ENCODE measurements at places on chromosomes 3 and 15. TPM values are rescaled to one million over a fixed set of nuclear protein-coding genes. Genes with fewer than 3 reads are reported as not detected.
A peak's percentile ranks its signal among the peaks of the same experiment; 100 is the strongest.

MCTP2 gene
- 25.9 TPM for total RNA-seq

CRYGS gene
- 5.9 TPM for total RNA-seq

ACSBG1 gene
- not detected for total RNA-seq

MCF2L2 gene
- 1.5 TPM for total RNA-seq

PLCH1 gene
- 2.0 TPM for total RNA-seq

DNA sequence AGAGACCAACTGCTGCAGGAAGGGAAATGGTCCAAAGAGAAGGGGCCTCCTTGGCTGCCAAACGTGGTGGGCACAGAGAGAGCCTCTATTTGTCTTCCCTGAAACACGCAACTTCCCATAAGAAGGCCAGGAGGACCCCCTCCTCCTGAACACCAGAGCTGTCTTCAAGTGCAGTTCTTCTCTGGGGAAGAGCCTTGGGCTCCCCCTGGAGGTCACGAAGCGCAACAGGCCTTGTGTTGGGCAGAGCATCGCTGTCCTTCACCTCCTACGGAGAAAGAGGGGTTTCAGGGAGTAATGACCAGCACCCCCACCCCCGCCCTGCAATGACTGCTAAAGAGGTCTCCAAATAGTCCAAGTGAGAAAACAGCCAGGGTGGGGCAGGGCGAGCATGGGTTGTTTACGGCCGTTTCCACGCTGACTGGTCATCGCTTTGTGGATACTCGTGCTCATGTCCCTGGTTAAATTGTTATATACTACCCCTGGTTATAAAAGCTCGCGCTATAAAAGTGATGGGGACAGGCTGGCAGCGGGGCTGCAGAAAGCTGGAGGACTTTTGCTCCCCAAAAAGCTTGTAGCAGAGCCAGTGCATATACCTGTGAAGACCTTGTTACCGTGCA is 397.5 kb upstream of the ATP10A start:
- H3K36me3 ChIP-seq, result no peaks in the 10 kb centered on the region
- H3K4me1 ChIP-seq, result no peaks in the 10 kb centered on the region
- no peak overlapping the region for H3K4me3 ChIP-seq
- H3K27ac ChIP-seq, result no peak overlapping the region

CHRNA7 gene
- not detected for total RNA-seq

DNA sequence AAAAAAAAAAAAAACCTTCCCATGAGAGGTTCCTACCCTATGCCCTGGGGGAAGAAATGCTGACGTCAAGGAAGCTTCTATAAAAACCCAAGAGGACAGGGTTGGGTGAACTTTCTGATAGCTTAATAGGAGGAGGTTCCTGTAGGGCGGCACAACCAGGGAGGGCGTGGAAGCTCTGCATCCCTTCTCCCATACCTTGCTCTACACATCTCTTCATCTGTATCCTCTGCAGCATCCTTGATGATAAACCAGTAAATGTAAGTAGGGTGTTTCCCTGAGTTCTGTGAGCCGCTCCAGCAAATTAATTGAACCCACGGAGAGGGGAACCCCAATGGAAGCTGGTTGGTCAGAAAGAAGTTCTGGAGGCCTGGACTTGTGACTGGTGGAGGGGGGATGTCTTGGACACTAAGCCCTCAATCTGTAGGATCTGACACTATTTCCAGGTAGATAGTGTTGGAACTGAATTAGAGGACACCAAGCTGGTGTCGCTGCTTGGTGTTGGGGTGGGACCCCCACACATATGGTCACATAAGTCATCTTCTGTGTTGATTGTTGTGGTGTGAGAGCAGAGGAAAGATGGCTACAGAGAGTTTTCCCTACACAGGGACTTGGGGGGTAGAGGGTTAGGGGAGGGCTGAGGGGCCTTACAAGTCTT is 91.5 kb downstream of the ST6GAL1 start:
- no peaks in the 10 kb centered on the region for H3K27me3 ChIP-seq
- no peaks in the 10 kb centered on the region for H3K4me1 ChIP-seq
- H3K4me3 ChIP-seq, result no peak overlapping the region
- no peak overlapping the region for H3K27ac ChIP-seq
- no peaks in the 10 kb centered on the region for H3K36me3 ChIP-seq

CTXND1 gene
- not detected for total RNA-seq

CLDN11 gene
- total RNA-seq, result 8.2 TPM

DNA sequence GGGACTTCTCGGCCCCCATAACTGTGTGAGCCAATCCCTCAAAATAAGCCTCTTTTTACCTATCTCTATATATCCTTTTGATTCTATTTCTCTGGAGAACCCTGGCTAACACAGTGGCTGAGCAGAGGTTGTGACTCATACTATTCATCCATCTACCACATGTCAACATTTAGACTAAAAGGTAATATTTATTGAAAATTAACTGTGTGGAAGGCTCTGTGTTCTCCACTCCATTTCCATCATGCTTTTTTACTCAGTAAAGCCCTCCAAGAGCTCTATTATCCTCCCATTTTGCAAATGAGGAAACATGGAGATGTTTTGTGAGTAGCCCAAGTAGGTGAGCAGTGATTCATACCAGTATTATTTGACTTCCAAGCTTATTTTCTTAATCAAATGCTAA is 217.9 kb upstream of the DCBLD2 start:
- H3K27ac ChIP-seq, result no peak overlapping the region
- H3K27me3 ChIP-seq, result no peaks in the 10 kb centered on the region
- no peaks in the 10 kb centered on the region for H3K4me1 ChIP-seq
- no peak for DNase-seq

GRCh38 chr3:16349986-16350596 is 85.1 kb downstream of the OXNAD1 start:
- no peak for DNase-seq
- H3K27ac ChIP-seq, result no peak overlapping the region
- H3K27me3 ChIP-seq, result no peaks in the 10 kb centered on the region

PEAK1 gene
- total RNA-seq, result 48.5 TPM

HAPLN3 gene
- 24.6 TPM for total RNA-seq

GRCh38 chr3:152608696-152609594 is 226.0 kb upstream of the P2RY1 start:
- no peak overlapping the region for H3K4me3 ChIP-seq
- no peaks in the 10 kb centered on the region for H3K27me3 ChIP-seq
- H3K36me3 ChIP-seq, result no peaks in the 10 kb centered on the region
- H3K27ac ChIP-seq, result no peak overlapping the region
- no peak for DNase-seq

SEMA3G gene
- 70.1 TPM for total RNA-seq

DNA sequence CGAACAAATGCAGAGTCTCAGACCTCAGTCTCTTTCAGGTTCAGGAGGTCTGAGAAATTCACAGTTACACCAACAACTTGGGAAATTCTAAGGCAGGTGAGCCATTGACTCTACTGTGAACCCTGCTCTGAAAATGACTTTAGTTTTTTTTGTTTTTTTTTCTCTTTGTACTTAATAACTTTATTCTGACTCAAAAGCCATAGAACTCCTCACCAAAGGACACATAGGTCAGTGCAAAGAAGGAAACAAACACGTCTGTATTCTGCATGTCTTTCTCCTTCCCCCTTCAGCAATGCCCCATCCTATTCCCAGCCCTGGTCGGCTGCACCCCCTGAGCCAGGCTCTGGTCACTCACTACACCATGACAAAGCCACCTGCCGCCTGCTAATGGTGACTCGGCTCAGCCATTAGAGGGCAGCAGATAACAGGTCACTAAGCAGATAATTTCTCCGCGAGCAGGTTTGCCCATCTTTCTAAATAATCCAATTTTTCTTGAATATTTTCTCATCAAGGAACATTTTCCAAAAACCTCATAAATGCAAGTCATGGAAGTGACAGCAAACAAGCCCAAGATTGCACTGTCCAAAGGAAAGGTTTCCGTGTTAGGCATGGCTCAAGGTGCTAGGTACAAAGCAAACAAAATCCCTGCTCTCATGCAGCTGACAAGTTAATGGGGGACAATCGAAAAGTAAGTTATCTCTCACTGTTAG is 37.7 kb downstream of the TM4SF4 start:
- no peaks in the 10 kb centered on the region for H3K4me1 ChIP-seq
- peak; percentile 60 for DNase-seq
- H3K4me3 ChIP-seq, result no peak overlapping the region
- H3K36me3 ChIP-seq, result no peaks in the 10 kb centered on the region
- no peaks in the 10 kb centered on the region for H3K27me3 ChIP-seq

- no peaks in the 10 kb centered on the region for H3K27me3 ChIP-seq
- H3K36me3 ChIP-seq, result no peaks in the 10 kb centered on the region
- H3K4me1 ChIP-seq, result no peaks in the 10 kb centered on the region
- H3K4me3 ChIP-seq, result no peak overlapping the region
Observed at GRCh38 chr3:106068795-106069194, 200.0 kb upstream of the CBLB start.

ZNF106 gene
- total RNA-seq, result 151 TPM

ITGA11 gene
- 7.9 TPM for total RNA-seq

DNA sequence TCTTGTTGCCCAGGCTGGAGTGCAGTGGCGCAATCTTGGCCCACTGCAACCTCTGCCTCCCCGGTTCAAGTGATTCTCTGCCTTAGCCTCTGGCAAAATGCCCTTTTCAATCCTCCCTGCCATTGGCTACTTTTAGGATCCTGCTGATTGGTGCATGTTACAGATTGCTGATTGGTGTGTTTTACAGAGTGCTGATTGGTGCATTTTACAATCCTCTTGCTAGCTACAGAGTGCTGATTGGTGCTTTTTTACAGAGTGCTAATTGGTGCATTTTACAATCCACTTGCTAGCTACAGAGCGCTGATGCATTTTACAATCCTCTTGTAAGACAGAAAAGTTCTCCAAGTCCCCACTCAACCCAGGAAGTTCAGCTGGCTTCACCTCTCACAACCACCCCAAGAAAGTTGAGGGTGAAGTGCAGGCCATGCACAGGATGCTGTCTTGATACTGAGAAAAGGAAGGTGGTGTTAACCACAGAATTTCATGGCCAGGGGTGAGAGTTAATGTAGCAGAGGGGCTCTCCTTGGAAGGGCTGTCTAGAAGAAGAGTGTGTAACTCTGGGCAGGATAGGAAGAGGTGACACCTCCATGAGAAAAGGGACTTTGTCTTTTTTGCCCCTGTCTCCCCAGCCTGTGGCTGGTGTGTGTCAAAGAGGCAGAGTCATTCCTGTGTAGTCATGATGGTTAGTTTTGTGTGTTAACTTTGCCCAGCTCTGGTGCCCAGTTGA is 145.9 kb downstream of the APBA2 start:
- no peaks in the 10 kb centered on the region for H3K27me3 ChIP-seq
- no peak overlapping the region for H3K27ac ChIP-seq
- no peak overlapping the region for H3K4me3 ChIP-seq

PLSCR5 gene
- not detected for total RNA-seq

SNX4 gene
- 35.7 TPM for total RNA-seq

PLA2G4B gene
- 10.2 TPM for total RNA-seq

GPD1L gene
- total RNA-seq, result 66.6 TPM

RPL39L gene
- 5.4 TPM for total RNA-seq

FBXW12 gene
- 0.32 TPM for total RNA-seq

DNA sequence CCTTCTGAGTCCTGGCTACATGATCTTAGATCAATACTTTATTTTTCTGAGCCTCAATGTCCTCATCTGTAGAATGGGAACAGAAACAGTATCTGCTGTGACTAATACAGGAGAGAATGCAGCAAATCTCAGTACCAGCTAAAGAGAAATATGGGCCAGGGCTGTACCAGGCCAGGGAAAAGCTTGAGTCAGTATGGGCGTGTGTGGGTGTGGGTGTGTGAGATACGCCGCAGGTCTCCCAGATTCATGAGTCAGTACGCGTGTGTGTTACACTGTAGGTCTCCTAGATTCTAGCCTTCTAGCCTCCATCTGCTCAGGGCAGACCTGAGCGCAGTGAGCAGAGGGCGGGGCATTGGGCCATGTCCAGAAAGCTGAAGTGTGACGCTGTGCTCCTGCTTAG is 15.2 kb downstream of the GNAI2 start:
- H3K27me3 ChIP-seq, result no peaks in the 10 kb centered on the region
- no peak overlapping the region for H3K4me3 ChIP-seq
- H3K36me3 ChIP-seq, result no peaks in the 10 kb centered on the region
- peak overlapping the region; percentile 40 for H3K27ac ChIP-seq

DNA sequence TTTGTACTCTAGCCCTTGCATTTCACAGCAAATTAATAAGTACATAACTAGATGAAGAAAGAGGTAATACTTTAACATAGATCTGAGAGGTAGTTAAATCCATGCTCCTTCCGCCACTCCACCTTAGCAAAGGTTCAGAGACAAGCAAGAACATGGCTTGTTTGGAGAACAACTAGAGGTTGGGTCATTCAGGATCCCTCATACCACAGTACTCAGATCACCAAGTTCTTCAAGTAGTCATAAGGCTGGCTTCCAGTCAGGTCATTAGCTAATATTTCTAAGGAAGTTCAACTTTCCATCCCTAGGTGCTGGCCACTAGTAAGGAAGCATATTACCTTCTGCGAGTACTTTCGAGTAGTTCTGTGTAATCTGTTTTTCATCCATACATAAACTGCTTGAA is 44.1 kb downstream of the CD200R1 start:
- no peaks in the 10 kb centered on the region for H3K4me1 ChIP-seq
- H3K27me3 ChIP-seq, result no peaks in the 10 kb centered on the region
- H3K4me3 ChIP-seq, result no peak overlapping the region
- no peak for DNase-seq
- no peaks in the 10 kb centered on the region for H3K36me3 ChIP-seq

Measured in breast epithelium (tissue), 4 donors.